ENCODE measurements at places on chromosomes 5 and 9.
A peak's percentile ranks its signal among the peaks of the same experiment; 100 is the strongest.

- no peak for DNase-seq
Measured at GRCh38 chr5:172733131-172733973, 37.6 kb downstream of the DUSP1 start.

DNA sequence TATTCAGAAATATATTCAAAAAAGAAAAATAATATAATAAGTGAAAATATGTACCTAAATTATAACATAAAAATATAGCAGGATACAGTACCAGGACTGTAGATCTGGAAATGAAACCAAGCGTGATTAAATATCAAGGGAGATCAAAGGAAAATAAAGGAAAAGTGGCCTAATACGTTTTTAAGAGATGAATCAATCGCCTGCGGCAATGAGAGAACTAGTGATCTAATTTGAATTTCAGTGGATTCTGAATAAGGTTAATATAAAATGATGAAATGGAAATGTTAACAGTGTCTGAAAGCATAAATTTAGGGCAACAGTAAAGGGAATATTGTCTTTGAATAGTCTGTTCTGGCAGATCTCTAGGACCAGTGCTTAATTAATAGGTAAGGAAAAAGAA lies 1761.9 kb upstream of the ACO1 start:
- DNase-seq = no peak

GRCh38 chr9:35010351-35010958 lies 20.9 kb downstream of the DNAJB5 start:
- DNase-seq = no peak

DNA sequence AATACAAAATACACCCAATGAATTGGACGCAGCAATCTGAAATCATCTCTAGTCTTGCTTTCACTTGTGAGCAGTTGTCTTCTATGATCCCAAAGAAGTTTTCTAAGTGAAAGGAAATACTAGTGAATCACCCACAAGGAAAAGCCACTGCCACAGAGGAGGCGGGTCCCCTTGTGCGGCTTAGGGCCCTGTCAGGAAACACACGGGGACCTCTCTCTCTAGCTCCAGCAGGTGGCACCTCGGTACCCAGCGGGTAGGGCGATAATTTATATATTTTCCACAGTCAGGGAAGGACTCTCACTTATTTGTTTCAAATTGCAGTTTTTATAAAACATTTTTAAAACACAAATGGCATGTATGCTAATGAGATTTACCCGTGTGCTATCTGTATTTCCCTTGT lies 417.1 kb downstream of the KDM4C start:
- DNase-seq = no peak

DNA sequence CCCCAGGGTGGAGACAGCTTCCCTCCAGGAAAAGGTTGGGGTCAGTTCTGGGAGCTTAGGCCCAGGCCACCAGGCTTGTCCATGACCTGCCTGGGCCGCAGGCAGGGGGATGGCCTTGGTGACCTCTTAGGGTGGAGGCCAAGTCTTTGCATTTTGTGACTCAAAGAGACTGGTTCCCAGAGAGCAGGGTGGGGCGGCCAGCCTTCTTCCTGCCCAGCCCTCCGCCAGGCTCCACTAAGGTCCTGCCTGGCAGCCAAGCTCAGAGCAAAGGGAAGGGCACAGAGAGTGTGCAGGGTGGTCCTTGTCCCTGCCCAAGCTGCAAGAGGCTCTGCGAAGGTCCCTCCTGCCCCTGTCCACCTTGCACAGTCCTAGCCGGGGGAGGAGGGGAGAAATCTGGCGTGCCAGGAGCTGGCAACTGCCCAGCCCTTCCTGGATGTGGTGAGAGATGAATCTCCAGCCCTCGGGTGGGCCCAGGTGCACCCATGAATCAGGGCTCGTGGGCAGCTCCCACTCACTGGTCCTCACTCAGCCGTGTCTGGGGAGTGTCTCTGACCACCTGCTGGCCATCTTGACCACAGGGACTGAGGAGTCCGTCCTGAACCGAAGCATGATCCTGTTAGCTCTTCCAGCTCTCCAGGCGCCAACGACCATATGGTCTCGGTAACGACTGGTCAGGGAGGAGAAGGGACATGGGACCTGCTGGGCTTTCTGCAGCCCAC lies 2.3 kb upstream of the PTGDS start:
- no peak for DNase-seq

- DNase-seq = no peak
Measured at GRCh38 chr5:76319673-76320072, 83.4 kb upstream of the IQGAP2 start.

DNA sequence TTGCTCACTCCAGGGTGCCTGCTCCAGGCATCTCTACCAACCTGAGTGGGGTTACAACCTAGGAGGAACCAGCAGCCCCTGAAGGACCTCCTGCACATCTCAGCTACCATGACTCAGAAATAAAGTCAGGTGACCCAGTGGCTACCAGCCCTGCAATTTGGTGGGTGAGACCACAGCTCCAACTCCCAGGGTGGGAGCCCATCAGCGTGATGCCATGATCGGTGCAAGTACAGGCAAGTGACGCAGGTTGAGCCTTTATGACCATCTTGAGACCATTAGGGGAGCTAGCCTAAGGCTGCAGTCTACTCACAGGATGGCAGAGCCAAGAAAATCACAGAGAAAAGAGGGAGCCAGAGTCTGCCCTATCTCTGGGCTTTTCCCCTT lies 8.6 kb downstream of the SEPTIN8 start:
- no peak for DNase-seq

GRCh38 chr5:113249206-113249605 lies 185.6 kb downstream of the TSSK1B start:
- DNase-seq = no peak

GRCh38 chr5:81021486-81021885 lies 61.3 kb downstream of the RASGRF2 start:
- no peak for DNase-seq

DNA sequence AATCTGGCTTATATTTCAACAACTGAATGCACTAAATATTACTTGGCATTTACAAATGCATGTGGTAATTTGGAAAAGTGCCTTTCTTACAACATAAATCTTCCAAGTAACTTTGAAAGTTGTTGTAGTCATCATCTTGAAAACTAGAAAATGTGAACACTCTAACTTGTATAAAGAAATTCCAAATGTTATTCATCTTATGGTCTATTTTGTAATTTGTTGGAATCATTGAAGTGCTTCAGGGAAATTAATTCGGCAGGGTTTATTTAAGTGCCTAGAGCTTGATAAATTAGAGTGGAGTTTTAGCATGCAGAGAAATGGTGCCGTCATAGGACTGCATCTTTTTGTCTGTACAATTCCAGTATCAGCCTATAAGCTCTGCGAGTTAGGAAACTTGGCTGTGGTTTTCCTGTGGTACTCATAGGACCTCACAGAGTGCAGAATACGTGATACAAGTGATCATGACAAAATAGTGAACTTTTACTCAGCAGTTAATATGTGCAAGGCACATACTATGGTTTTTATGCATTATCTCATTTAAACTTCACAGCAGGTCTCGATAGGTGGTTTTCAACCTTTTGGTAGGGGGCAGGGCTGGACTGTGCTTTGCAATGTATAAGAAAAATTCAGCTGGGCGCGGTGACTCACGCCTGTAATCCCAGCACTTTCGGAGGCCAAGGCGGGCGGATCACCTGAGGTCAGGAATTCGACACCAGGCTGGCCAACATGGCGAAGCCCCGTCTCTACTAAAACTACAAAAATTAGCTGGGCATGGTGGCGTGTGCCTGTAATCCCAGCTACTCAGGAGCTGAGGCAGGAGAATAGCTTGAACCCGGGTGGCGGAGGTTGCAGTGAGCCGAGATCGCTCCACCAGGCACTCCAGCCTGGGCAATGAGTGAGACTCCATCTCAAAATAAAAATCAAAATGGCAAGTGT lies 79.6 kb downstream of the RAI14 start:
- no peak for DNase-seq

- DNase-seq = peak; percentile 36
Measured at GRCh38 chr5:95022967-95023695, 261.8 kb downstream of the MCTP1 start.

GRCh38 chr5:4921929-4922328 lies 218.2 kb upstream of the ADAMTS16 start:
- DNase-seq = no peak

GRCh38 chr9:91154686-91155085 lies 207.0 kb downstream of the AUH start:
- no peak for DNase-seq

DNA sequence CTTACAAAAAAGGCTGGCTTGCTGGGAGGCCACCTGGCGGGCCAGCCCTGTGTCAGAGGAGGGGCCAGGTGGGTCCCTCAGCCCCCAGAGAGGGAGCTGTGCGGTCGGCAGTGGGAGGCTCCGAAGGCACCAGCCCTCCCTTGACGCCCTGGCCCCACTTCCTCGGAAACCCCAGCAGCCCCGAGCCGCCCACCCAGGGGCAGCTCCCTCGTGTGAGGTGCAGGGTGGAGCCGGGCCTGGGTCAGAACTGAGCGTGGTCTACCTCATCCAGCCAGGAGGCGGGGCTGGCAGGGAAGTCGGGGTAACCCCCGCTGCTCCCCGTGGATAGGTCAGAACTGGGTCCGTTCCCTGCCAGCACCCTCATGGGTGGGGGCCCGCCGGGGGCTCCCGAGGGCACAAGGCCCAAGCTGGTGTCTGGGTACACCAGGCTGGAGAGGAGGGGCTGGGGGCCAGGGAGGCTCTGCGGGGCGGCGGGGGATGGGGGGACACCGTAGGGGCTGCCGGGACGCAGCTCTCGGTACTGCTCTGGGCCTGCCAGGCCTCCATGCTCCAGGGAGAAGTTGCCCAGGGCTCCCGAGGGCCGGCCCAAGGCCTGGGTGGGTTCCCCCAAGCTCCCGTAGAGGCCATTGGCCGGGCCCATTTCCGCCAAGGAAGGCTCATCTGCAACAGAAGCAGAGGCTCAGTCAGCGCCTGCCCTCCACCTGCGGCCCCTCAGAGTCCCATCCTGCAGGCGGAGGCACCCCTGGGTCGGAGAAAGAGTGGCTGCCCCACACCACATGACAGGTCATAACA lies 7.6 kb downstream of the LHX3 start:
- no peak for DNase-seq

DNA sequence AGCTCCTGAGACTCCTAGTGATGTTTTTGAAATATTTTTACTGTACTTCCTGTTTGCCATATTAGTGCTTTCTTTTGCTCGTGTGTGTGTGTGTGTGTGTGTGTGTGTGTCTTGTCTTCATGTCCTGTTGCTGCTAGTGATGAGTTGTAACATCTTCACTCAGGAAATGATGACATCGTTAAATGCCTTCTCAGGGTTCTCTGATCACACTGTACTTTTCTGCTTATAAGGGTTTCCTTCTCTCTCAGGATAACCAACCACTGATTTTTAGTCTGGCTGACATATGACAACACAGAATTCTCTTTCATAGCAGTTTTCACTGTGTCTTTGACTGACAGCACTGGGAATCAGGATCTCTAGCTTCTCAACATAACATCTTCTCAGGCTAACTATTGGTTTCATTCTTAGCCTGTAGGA lies 16.1 kb downstream of the SV2C start:
- peak; percentile 66 for DNase-seq

DNA sequence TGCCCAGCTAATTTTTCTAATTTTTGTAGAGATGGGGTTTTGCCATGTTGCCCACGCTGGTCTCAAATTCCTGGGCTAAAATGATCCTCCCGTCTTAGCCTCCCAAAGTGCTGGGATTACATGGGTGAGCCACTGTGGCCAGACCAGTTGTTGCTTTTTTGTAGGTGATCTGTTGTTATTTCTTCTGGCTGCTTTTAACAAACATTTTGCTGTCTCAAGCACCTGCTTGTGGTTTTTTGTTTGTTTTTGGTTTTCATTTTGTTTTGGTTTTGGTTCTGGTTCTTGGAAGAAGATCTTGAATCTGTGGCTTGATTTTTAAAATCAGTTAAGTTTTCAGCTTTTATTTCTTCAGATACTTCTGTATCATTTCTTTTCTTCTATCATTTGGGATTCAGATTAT lies 21.1 kb downstream of the ERCC6L2 start:
- no peak for DNase-seq

- DNase-seq = no peak
Measured at GRCh38 chr5:111743988-111744387, 13.0 kb downstream of the NREP start.

GRCh38 chr5:57311251-57311650 lies 137.4 kb downstream of the GPBP1 start:
- DNase-seq = no peak

GRCh38 chr5:93649234-93649900 lies 66.3 kb downstream of the NR2F1 start:
- no peak for DNase-seq

- DNase-seq = no peak
Measured at GRCh38 chr5:135436951-135437418, 10.2 kb downstream of the DCANP1 start.

Measured in activated CD4-positive, alpha-beta T cell treated with anti-CD3 and anti-CD28 coated beads, Interleukin-2, Interleukin-6, amounts not matched to agents 100 ng/mL and 50 ng/mL, durations not matched to agents 16 hours and 8 hours (primary cell).